Activated CD4-positive, alpha-beta T cell treated with anti-CD3 and anti-CD28 coated beads, Interleukin-2, amount 50 U/mL, for 16 hours (primary cell): ENCODE measurements at places on chromosomes 3 and 15.

DNA sequence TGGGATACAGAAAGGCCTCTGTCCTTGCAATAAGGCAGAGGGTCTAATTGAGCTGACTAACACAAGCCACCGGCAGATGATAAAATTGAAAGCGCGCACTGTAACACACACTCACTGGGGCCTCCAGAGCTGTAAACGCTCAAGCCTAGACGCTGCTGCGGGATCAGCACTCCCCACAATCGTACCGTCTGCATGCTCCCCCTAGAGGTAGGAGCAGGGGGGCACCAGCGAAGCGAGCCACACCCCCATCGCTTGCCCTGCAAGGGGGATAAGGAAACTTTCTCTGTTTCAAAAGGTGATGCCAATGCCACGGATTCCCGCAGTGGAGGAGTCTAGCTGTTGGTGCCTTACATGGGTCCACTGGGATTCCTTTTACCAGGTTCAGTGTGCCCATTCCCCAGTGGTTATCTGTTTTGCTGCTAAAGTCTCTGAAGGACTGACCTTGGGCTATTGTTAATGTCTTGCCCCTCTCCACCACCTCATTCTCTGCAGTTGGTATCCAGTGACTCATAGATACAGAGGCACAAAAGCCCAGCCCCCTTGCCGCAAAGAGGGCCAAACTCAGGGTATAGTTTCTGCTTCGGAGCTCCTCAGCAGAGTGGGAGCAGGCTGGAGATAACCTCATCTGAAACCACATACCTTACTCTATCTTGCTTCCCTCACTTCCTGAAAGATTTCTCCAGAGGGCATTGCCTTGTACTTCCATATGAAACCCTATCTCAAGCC, 139.3 kb upstream of the KBTBD8 start:
- DNase-seq = no peak

DNA sequence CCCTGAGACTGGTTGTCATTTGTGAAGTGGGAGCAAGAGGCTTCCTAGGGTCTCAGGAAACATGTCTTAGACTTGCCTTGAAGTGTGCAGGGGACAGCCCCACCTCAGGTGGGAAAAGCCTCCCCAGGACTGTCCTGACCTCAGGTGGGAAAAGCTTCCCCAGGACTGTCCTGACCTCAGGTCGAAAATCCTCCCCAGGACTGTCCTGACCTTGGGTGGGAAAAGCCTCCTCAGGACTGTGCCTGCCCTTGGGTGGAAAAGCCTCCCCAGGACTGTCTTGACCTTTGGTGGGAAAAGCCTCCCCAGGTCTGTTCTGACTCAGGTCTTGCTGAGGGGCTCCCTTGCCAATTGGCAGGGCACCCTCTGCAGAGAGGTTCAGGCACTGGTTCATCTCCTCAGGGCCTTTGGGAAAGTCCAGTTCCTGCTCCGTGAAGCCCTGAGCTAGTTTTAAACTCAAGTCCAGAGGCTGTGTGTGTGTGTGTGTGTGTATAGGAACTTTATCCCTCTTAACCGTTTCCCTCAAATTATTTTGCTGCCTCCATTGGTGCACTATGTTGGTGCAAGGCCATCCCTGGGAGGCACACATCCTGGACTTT, 64.7 kb downstream of the WNT7A start:
- DNase-seq = no peak

DNA sequence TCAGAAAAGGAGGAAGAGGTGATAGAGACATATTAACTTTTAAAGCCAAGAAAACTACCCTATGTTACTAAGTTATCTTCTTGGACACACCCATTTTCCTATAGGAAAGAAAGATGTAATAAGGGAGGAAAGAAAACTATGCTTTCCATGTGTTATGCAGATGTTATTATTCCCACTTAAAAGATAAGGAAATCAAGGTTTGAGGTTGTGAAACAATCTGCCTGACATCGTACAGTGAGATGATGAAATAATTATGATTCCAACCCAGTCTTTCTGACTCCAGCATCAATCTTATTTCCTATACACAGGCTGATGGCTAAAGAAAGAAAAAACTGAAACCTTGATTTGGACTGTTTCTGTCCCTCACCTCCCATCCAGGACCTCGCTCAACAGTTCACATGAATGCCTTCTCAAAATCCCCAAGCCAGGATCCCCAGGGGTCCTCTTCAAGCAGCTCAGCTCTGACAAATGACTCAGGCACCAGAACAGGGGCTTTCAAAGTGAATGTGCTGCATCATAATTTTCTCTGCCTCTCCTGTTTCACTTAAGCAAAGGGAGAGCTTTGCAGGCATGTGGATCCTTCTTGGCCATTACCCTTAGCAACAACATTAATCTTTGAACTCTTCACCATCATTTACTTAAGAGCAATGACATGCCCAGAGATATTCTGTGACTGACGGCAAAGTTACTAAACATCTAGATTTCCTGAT, 12.4 kb upstream of the EID1 start:
- DNase-seq = no peak

GRCh38 chr3:48748754-48749153, 31.7 kb upstream of the IP6K2 start:
- no peak for DNase-seq

- DNase-seq = peak; percentile 5
Observed at GRCh38 chr3:79018671-79019136, 749.1 kb downstream of the ROBO1 start.

DNA sequence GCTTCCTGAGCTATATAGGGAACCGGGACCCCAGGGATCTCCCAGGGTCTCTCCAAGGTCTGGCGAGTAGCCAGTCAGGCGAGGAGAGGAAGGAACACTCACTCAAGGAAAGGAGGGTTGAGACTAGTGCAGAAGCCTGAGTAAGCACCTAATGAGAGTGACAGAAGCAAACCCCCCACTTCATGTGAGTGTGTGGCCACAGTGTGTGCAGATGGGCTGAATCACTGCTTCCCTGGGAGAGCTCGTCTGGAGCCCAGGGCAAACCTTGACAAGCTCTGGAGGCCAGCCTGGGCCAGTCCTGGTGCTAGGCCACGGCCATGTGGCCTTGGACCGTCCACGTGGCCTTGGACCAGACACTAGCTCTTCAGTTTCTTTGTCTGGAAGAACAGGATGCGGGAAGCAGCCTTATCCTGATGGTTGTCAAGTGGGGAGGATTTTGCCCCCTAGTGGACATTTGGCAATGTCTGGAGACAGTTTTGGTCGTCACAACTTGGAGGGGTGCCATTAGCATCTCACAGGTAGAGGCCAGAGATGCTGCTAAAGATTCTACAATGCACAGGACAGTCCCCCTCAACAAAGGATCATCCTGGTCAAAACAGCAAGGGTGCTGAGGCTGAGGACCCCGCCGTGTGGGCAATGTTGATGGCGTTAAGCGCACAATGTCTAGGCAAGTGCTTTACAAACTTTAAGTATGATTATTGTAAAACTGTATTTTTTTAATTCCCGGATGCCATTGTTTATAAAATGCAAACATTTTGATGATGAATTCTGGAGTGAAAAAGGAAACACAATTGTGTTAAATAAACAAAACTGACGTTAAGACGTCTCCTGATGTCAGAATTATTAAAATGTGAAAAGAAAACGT, 34.8 kb upstream of the CTSH start:
- DNase-seq = peak; percentile 58

DNA sequence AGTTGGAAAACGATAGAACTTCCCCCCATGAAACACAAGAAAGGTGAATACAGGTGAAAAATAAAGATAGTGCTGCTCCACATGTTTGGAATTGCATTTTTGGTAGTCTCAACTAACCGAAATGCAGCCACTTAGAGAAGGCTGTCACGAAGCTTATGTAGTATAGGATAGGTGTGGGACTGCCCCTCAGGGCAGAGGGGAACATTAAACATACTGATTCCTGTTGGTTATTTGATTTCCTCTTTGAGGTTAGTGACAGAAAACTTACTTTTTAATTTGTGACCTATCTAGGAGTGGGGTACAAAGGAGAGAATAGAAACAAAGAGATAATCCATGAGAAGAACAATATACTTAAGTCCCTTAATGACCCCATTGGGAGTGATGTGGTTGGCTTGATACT, 85.8 kb upstream of the SATB1 start:
- DNase-seq = no peak

DNA sequence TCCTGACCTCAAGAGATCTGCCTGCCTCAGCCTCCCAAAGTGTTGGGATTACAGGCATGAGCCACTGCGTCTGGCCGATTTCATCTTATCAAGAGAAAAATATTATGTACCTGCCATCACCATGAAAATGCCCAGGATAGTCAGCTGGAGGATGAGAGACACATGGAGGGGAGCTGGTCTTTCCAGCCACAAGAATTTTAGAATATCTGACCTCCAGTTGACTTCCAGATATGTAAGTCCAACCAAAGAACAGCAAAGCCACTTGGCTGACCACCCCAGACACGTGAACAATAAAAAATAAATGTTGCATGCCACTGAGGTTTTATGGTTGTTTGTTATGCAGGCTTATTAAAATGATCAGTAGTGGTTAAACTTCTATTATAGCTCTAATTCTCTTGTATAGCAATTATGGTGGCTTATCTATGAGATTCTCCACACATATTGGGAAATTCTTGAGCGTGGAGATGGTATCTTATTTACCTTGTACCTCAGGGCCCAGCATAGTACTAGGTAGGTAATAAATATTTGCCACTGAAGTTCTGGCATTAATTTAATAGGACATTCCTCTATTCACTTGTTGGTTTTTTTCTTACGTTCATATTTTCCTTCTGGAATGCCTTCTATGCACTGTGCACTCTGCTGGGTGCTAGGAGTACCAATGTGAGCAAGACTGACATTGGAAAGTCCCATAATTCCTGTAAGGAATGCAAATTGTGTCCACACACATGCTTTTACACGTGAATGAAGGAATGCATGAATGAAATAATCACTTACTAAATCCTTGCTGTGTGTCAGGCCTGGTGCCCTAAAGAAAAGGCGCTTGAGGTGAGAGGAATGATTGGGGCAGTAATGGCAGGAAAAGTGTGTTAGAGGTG, 77.6 kb downstream of the EDEM1 start:
- no peak for DNase-seq

DNA sequence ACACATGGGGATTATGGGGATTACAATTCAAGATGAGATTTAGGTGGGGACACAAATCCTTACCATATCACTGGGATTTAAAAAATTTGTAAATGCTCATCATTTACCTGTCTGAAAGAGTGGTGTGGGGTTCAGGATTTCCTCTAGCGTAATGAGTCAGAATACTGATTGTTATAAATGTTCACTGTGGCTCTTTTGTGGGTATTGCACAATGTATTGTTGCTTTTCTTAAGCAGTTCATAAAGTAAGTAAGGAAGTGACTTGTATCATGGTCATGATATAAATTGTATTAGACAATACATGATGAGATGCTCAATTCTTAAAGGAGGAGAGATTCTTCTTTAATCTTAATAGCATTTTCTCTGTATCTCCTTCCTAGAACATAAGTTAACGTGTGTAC, 262.1 kb downstream of the CNTN4 start:
- no peak for DNase-seq

- no peak for DNase-seq
Observed at GRCh38 chr3:177068967-177069366, 128.3 kb downstream of the TBL1XR1 start.

GRCh38 chr15:29774900-29775299, 47.4 kb downstream of the TJP1 start:
- DNase-seq = no peak
